Activated CD8-positive, alpha-beta memory T cell treated with anti-CD3 and anti-CD28 coated beads for 4 hours (primary cell): ENCODE measurements at places on chromosomes 6 and 20.

DNA sequence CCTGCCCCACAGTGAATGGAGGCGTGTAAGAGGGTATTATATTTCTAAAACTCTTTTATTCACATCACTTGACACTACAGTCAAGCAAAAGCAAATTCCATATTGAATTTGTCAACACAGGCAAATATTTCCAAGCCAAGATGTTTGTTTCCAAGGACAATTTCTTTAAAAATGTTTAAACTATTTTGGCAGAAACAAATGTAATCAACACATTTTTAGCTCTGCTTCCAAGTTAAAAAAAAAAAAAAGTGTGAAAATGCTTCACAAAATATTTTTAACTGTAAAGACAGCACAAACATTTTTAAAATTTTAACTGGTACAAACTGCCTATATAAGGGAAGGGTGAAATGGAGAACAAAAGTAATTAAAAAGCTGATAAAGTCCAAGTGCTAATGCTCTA, 44.9 kb upstream of the DST start:
- DNase-seq: no peak

DNA sequence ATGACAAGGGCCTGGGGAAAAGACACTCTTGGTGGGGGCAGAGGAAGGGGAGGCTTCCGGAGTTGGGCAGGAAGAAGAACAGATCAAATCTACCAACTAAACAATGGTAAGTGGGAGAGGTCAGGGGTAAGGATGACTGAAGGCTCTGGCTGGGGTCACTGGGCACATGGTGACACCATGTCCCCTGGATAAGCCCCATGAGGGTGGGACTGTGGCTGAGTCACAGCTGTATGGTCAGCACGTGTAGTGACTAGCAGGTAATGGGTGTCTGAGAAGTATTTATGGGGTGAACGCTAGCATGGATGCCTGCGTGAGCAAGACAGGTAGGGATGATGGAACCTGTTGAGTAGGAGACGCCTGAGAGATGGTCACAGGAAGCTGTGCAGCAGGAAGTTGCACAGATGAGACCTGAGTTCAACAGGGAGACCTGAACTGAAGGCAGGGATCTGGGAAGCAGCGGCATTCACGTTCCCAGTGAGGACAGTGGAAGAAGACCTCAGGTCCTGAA, 64.5 kb upstream of the SNX9 start:
- DNase-seq: no peak

GRCh38 chr20:43534791-43535350, 24.0 kb upstream of the SGK2 start:
- no peak for DNase-seq

DNA sequence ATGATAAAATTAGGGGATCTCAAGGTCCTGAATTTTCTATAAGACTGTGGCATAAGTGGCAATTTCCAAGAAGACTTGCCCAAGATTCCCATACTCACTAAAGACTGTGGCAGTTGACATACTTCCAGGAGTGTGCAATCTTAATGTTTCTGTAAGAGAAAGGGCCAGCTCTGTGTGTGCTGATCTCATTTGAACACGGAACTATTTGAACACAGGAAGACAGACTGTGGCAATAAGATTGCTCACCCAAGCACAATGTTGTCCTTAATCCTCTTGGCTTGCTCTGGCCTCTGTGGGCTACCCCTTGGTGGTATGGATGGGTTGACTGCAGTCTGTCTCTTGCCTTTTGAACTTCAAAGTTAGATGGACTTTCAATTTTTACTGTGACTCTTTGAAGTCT, 151.4 kb downstream of the PHF3 start:
- DNase-seq: no peak

GRCh38 chr20:44643596-44644229, 7.8 kb downstream of the ADA start:
- no peak for DNase-seq

- DNase-seq: no peak
These were observed 92.8 kb downstream of the ATRN start for GRCh38 chr20:3563548-3564177.

DNA sequence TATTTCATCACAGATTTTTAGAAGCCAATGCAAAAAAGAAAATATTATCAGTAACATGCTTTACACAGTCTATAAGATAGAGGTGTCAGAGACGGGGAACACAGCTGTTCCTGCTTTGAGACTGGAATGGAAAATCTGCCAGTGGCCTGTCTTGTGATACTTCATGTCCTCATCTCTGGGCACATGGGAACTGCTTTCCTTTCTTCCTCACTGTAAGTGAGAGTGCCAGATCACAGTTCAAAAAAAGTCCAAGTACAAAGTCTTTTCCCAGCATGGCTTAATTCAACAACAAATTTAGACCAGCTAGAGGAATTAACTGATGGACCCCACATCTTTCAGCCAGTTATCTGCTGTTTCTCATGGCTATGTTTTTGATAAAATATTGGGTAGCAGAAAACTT, 490.4 kb downstream of the CDKAL1 start:
- no peak for DNase-seq

- no peak for DNase-seq
These were observed 68.2 kb downstream of the TRMT6 start for GRCh38 chr20:5882166-5882565.

DNA sequence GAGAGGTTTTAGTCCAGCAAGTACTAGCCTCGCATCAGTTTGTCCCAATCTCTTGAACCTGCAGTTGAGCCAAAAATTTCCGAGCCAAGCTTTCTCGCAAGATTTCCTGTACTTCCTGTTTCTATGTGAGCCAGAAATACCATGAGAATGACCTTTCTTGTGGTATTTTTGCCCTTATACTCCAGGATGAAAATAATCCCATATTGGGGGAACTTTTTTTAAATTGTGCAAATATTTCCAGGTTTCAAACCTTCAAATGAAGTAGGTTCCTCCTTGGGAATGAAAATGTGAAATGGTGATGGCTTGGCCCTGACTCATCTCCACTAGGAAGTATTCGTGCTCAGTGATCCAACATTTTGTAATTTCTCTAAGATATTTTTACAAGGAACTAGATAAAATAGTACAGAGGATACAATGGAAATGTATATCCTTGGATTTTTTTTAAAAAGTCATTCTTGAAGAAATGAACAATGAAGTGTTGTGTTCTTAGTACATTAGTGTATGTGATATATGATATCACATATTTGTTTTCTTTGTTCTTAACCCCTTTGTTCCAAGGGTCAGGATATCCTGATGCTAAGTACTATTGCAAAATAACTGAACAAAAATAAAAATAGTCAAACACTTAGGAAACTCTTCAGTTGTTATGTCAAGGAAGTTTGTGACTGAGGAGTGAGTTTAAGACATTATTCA, 184.0 kb downstream of the PDE7B start:
- DNase-seq: no peak

DNA sequence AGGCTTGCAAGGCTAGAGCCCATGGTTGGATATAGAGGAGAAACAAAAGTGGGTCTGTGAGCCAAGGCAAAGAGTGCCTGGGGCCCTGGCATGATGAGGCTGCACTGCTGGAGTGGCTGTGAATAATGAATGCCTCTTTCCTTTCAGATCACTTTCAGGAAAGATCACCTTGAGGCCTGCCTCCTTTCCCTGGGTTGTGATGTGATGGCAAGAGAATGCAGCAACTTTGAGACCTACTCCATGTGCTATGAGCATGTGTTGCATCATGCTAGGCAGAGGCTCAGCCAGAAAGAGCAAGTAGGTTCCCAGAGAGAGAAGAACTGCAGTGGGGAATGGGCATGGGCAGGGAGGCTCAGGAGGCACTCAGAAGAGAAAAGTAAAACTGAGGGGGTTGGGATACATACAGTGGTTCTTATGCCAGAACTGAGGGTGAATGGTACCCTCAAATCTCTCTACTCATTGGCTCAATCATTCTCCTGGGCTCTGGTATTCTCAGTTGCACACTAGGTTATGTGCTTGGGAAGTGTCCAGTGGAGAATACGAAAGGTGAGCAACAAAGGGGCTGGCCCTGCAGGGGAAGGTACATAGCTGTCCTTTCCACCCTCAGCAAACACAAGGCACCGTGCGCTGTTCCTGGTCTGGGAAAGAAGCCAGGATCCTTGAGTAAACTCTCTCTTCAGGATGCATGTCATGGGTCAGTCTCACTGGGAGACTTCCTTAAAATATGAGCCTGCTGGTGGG, 45.9 kb downstream of the CD164 start:
- DNase-seq: no peak

- DNase-seq: no peak
These were observed 17.9 kb downstream of the CHMP4B start for GRCh38 chr20:33828967-33829560.

GRCh38 chr20:8360035-8360434, 228.0 kb downstream of the PLCB1 start:
- no peak for DNase-seq

DNA sequence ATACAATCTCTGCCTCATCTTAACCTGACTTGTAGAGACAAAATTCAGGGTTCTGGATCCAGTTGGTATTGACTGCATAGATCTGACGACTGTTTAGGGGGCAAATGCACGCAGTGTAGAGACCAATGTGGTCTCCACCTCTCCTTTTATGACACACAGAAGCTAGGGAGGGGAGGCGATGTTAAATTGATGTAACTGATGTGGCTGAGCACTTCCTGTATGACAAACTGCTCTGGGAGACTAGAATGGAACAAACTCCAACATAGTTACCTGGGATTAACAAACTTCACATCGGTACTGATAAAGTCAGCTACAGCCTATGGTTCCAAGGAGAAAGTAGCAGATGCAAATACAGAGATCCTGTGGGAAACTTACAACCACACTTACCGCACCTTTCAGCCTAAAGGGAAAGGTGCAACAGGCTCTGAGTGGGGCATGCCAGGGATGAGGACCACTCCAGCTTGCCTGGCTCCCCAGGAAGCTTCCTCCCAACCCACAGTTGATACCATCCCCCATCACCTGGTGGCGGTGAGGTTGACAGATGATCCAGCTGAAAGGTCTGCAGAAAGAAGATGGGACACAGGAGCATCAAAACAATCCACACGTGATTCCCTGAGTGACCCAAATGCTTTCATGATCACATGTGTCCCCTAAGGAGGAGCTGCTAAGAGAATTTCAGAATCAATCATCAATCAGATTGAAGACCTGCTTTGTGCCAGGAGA, 60.6 kb upstream of the MRPS10 start:
- DNase-seq: no peak

- DNase-seq: no peak
These were observed 39.0 kb downstream of the BCKDHB start for GRCh38 chr6:80145509-80145908.

DNA sequence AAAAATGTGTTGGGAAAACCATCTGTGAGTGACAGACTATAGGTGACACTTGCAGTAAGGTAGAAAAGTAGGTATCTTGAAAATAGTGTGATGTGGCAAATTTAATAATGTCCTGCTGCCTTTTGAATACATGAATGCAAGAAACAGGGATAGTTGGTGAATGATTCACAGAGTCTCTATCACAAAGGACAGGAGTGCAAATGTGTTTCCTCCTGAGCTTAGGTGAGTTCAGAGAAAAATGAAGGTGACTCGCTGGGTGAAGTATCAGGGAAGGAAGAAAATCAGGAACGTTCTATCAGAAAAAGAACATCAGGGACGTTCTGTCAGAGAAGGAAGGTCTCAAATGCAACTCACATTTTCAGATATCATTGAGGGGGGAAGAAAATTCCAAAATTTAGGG, 557.8 kb upstream of the SLC35B3 start:
- no peak for DNase-seq

DNA sequence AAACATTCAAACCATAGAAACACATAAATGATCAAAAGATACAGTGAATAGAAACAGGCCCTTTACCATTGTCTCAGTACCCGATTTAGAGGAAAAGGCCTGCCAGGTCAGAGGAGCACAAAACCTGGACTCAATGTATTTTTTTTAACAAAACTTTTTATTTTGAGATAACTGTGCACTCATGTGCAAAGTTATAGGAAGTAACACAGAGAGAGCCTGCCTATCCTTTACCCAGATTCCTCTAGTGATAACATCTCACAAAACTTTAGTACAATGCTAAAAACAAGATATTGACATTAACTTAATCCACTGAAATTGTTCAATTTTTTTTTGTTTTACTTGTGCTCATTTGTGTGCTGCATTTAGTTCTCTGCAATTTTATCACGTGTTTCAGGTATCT, 36.8 kb upstream of the SAMD3 start:
- no peak for DNase-seq

DNA sequence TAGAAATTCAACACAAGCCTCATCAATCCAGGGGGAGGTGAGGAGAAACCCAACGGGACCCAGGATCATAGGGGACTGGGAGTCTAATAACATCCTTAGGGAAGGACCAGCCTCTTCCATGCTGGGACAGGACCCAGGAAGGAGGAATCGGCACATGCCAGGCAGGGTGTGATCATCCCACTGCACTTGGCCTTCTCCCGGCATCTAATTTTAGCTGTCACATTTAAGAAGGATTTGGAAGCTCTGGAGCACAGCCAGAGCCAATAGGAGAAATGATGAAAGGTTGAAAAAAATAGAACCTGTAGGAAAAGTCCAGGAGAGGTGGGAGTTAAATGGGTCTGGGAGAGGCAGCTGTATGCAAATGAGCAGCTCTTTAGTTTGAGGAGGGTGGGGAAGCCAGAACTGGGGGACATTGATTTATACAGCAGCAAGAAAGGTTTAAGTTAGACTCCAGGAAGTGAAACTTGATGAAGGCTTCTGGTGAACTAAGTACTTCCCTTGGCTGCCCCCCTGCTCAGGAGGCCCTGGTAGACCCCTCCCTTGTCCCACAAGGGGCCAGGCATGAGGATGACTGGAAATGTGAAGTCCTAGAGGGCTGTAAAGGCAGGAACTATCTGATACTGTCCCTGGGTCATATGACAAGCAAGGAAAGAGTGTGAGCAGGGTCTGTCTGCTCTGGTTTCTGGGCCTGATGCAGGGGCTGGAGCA, 260.3 kb downstream of the LRFN2 start:
- DNase-seq: no peak

GRCh38 chr6:81023007-81023582, 729.4 kb downstream of the TENT5A start:
- DNase-seq: no peak

DNA sequence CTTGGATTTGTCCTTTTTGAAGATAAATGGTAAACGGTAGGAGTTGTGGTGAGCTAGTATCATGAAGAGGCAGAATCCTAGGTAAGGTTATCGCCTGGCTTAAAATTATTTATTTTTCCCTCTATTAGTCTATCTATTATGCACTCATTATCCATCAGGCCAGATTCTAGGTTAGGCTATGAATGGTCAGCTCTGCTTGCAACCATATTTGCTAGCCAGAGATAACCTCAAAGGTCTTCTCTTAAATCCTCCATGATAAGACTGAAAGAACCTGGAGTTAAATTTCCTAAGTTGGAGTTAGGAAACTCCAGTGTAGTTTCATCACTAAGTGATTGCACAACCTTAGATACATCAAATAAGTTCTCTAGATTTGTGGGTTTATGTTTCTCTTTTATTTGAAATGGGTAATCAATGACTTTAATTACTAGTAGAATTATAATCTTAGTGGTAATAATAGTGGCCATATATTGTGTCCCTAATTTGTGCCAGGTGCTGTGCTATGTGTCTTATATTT, 302.1 kb upstream of the RUNX2 start:
- no peak for DNase-seq

DNA sequence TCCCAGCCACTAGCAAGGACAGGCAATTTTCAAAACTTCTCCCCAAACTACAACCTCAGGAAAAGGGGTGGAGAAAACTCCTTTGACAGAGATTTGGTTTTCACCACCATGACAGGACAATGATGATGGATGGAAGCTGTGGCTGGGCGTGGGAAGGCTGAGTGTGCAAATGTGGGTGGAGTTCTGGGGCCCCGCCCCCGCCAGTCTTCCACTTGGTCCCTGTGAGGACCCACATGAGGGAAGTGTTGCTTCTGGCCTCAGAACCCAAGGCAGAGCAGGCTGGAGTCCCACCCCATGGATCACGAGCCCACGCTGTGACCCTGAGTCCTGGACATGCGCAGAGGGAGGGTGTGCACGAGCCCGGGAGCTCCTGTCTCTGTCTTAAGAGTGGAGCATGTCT, 21.5 kb upstream of the MRGBP start:
- no peak for DNase-seq

GRCh38 chr6:88377976-88378568, 211.9 kb upstream of the CNR1 start:
- no peak for DNase-seq
